ENCODE measurements at places on chromosomes 5 and 9.

GRCh38 chr9:91220021-91220420, 141.7 kb downstream of the AUH start:
- DNase-seq, result no peak

- no peak for DNase-seq
These were observed 4.6 kb downstream of the TEX53 start for GRCh38 chr9:114652776-114653555.

- no peak for DNase-seq
These were observed 807.9 kb downstream of the PRELID2 start for GRCh38 chr5:145027286-145027685.

DNA sequence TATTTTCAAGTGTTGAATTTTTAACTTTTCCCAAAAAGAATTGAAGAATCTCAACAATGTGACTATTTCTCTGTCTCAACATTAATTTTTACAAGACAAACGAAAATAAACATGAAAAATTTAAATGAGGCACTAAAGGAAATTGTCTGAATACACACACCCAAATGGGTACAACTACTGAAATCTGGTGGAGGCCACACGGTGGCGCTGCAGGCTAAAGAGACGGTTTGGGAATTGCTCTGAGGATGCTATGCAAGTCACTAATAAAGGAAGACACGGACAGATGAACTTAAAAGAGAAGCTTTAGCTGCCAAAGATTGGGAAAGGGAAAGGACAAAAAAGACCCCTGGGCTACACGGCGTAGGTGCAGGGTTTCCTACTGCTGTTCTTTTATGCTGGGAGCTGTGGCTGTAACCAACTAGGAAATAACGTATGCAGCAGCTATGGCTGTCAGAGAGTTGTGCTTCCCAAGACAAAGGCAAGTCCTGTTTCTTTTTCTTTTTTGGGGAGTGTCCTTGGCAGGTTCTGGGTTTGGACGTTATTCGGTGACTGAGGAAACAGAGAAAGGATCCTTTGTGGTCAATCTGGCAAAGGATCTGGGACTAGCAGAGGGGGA, at the start of gene PCDHB10:
Gene PCDHB10 (plus strand): TSS at position 244 of the 616 bp plus-strand sequence. CDS start 200 bp downstream, at position 444.
- DNase-seq, result no peak

DNA sequence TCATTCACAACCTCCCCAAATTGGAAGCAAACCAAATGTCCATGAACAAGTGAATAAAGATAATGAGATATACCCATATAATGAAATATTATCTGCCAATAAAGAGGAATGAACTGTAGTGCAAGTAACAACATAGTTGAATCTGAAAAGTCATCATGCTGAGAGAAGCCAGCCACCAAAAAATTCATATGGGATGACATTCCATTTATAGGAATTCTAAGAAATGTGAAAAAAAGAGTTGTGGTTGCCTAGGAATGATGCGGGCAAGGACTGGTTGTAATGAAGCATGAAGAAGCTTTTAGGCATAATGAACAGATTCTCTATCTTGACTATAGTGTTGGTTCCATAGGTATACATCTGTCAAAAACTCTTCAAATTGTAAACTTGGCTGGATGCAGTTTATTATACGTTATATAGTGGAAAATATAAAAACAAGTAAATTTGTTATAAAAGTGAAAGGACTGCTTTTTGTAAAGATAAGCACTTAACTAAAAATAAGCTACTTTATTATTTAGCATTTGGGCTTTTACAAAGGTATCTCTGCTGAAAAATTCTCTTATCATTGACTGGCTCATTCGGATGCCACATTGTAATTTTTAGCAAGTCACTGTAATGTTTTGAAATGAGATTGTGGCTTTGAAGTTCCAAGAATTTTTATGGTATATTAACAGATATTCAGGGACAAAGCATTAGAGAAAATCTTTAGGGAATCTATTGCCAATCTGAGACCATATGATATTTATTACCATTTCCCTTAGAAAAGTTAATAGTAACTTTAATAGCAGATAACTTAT, 21.2 kb upstream of the TTC23L start:
- DNase-seq, result no peak

GRCh38 chr9:91085517-91086291, 276.0 kb downstream of the AUH start:
- no peak for DNase-seq

GRCh38 chr9:98104445-98104881, 14.6 kb downstream of the TRIM14 start:
- DNase-seq, result no peak
